ENCODE measurements at places on chromosomes 7 and 10.
A peak's percentile ranks its signal among the peaks of the same experiment; 100 is the strongest.

- no peaks in the 10 kb centered on the region for H3K4me1 ChIP-seq
- H3K27me3 ChIP-seq: no peaks in the 10 kb centered on the region
- no peak for DNase-seq
- H3K36me3 ChIP-seq: no peaks in the 10 kb centered on the region
- no peak overlapping the region for H3K27ac ChIP-seq
- no peak overlapping the region for H3K4me3 ChIP-seq
Measured at GRCh38 chr7:51660516-51660915, 343.9 kb upstream of the COBL start.

GRCh38 chr10:27529010-27529783, 25.1 kb downstream of the RAB18 start:
- no peaks in the 10 kb centered on the region for H3K27me3 ChIP-seq
- peaks cover 16% of the 10 kb centered on the region for H3K4me1 ChIP-seq
- no peak overlapping the region for H3K27ac ChIP-seq

DNA sequence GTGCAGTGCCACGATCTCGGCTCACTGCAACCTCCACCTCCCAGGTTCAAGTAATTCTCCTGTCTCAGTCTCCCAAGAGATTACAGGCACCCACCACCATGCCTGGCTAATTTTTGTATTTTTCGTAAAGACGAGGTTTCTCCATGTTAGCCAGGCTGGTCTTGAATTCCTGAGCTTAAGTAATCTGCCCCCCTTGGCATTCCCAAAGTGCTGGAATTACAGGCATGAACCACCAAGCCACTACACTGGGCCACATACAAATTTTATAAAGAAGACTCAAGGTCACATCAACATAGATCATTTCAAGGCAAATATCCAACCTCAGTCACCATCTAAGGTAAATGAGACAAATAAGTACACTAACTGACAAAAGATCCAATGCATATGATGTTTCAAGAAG, 32.1 kb downstream of the IGF2BP3 start:
- no peaks in the 10 kb centered on the region for H3K27me3 ChIP-seq
- H3K4me3 ChIP-seq: no peak overlapping the region
- DNase-seq: no peak
- 0 out of 2 replicates have a peak, but pooled peaks cover 10% of the 10 kb centered on the region for H3K36me3 ChIP-seq
- H3K27ac ChIP-seq: no peak overlapping the region
- peaks cover 8% of the 10 kb centered on the region for H3K4me1 ChIP-seq

- H3K36me3 ChIP-seq: no peaks in the 10 kb centered on the region
- DNase-seq: no peak
- no peak overlapping the region for H3K4me3 ChIP-seq
- no peak overlapping the region for H3K27ac ChIP-seq
Measured at GRCh38 chr10:78176320-78177317, 143.0 kb downstream of the RPS24 start.

DNA sequence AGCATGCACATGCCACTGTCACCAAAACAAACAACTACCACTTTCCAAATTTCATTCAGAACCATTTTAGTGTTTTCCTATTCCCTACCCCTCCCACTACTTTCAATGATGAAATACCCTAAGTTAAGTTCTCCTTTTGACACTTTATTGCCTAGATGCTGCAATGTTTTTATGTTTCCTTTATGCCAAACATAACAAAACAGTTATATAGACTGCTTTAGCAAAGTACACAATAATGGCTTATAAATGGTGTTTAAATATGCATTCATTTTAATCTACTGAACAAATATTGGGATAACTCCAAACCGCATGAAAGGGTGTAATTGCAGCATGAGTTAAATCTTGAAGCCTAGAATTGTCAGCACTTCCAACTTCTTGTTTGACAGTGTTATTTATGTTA, 69.2 kb downstream of the PHYHIPL start:
- no peak for DNase-seq
- no peaks in the 10 kb centered on the region for H3K4me1 ChIP-seq
- no peak overlapping the region for H3K4me3 ChIP-seq

DNA sequence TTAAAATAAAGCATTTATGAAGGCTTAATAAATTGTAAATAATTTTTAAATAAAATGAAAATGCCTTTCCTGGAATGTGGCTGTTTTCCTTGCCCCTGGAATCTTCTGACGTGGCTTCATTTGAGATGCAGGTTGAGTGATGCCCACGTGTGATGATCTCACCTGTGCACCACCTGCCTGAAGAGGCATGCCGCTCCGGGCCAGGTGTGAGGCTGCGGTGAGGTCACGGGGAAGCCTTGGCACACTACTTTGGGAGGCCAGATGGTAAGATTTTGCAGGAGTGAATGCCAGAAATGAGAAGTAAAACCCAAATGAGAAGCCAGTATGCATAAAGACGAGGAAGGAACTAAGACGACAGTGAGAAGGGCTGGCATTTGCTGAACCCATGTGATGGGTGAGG, 36.2 kb downstream of the GOT1 start:
- H3K4me1 ChIP-seq: no peaks in the 10 kb centered on the region
- H3K27ac ChIP-seq: no peak overlapping the region
- H3K27me3 ChIP-seq: no peaks in the 10 kb centered on the region

DNA sequence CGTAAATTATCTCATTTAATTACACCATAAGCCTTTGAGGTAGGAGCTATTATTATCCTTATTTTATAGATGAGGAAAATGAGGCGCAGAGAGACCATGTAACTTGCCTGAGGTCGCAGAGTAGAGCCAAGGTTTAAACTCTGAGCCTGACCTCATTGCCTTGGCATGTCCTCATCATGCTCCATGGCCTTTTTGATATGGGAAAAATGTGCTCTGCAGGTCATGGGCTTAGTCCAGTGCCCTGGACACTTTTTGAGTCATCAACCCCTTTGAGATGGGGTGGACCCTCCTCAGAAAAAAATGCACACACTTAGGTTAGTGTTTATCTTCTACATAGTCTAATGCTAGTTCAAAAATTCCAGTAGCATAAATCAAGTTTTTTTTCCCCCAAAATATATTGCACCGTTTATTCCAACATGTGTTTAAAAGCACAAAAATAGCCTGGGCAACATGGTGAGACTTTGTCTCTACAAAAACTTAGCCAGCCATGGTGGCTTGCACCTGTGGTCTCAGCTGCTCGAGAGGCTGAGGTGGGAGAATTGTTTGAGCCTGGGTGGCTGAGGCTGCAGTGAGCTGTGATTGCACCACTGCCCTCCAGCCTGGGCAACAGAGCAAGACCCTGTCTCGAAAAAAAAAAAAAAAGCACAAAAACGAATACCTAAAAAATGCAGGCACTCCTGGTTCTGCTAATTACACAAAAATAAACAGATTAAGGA, 28.6 kb upstream of the TMEM178B start:
- H3K4me3 ChIP-seq: no peak overlapping the region
- DNase-seq: no peak
- H3K27me3 ChIP-seq: no peaks in the 10 kb centered on the region
- H3K27ac ChIP-seq: no peak overlapping the region

DNA sequence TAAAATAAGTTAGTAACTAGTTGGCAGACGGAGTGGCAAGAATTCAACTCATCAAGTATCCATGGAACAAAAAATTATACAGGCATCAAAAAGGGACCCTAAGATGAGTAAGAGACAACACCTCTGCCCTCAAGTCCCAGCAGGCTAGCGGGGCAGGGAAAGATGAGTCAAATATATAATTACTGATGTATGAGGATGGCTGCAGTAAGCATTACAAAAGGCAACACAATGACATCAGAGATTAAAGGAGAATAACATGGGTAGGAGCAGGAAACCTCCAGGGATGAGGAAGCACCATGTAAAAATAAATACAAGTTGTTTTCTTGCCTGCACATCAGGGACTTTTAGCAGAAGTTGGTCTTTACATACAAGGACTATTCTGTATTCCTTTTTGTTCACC, 49.4 kb downstream of the SCRN1 start:
- H3K27me3 ChIP-seq: no peaks in the 10 kb centered on the region
- H3K36me3 ChIP-seq: peaks cover 71% of the 10 kb centered on the region
- H3K4me1 ChIP-seq: no peaks in the 10 kb centered on the region
- no peak overlapping the region for H3K27ac ChIP-seq
- DNase-seq: no peak
- H3K4me3 ChIP-seq: no peak overlapping the region

GRCh38 chr7:24840563-24840962, 83.3 kb upstream of the GSDME start:
- no peak for DNase-seq
- H3K27me3 ChIP-seq: no peaks in the 10 kb centered on the region
- no peak overlapping the region for H3K4me3 ChIP-seq
- H3K36me3 ChIP-seq: peaks cover 32% of the 10 kb centered on the region

GRCh38 chr7:76397409-76398183, 11.9 kb downstream of the SSC4D start:
- H3K27ac ChIP-seq: no peak overlapping the region
- DNase-seq: peak; percentile 75
- H3K36me3 ChIP-seq: no peaks in the 10 kb centered on the region
- no peaks in the 10 kb centered on the region for H3K27me3 ChIP-seq

- no peaks in the 10 kb centered on the region for H3K4me1 ChIP-seq
- DNase-seq: no peak
- no peaks in the 10 kb centered on the region for H3K27me3 ChIP-seq
Measured at GRCh38 chr7:80499350-80499953, 12.4 kb downstream of the GNAT3 start.

DNA sequence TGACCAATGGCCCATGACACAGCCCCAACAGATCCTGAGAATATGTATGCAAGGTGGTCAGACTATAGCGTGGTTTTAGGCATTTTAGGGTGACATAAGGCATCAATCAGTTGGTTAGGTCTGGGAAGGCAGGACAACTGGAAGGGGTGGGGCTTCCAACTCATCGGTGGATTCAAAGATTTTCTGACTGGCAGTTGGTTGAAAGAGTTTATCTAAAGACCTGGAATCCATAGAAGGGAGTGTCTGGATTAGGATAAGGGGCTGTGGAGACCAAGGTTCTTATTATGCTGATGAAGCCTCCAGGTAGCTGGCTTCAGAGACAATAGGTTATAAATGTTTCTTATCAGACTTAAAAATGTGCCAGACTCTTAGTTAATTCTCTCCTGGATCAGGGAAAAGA, 60.3 kb upstream of the CFAP46 start:
- no peak overlapping the region for H3K27ac ChIP-seq
- no peak for DNase-seq
- no peak overlapping the region for H3K4me3 ChIP-seq

GRCh38 chr10:127035827-127036226, 130.6 kb downstream of the DOCK1 start:
- no peaks in the 10 kb centered on the region for H3K36me3 ChIP-seq
- H3K27me3 ChIP-seq: no peaks in the 10 kb centered on the region
- DNase-seq: no peak
- H3K4me1 ChIP-seq: no peaks in the 10 kb centered on the region
